Mammary epithelial cell (primary cell): ENCODE measurements at places on chromosomes 5 and 9.
A peak's percentile ranks its signal among the peaks of the same experiment; 100 is the strongest.

DNA sequence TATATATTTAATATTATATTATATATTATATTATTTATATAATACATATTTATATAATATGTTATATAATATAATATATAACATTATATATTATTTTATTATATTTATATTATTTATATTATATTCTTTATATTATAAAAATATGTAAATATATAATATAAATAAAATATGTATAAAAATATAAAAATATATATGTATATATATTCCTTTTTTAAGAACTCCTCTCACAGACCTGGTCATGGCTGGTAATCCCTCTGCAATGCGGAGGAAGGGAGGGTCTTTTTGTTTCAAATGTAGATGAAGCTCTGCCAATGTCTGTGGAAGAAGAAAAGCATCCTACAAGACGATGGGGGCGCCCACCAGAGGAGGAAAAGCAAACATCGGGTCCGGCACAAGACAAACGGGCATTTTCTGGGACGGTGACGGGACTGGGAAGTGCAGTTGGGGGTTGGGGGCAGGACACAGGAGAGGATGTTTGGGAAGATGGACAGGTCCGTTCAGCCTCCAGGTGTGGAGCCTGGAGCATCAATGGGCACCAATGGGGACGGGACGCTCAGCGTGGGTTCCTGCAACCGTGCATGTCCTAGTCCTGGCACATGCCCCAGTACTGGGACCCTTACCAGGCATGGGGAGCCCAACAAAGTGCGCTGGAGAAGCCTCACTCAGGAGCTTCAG lies 194.0 kb downstream of the IRX1 start:
- no peak for DNase-seq

DNA sequence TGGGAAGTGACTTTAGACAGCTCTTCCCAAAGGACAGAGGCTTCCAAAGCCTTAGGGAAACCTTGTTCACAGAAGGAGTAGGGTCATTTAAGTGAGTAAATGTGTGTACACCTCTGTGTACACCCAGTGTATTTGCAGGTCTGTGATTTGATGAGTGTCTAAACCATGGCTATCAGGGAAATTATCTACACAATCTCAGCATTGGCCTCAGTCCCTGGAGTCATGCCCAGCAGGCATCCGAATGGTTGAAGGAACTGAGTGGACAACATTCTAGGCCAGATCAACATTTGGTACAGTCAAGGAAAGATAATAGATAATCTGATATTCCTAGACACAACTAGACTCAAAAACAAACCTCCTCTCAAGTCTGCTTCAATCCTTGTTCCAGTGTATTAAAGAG lies 258.4 kb upstream of the DAPK1 start:
- no peak for DNase-seq

GRCh38 chr5:103260951-103261350 lies 2.4 kb downstream of the MACIR start:
- DNase-seq: no peak

GRCh38 chr9:68668127-68668526 lies 36.9 kb upstream of the PIP5K1B start:
- no peak for DNase-seq

GRCh38 chr5:54551292-54551691 lies 33.7 kb downstream of the SNX18 start:
- no peak for DNase-seq

- DNase-seq: no peak
Measured at GRCh38 chr5:124920909-124921666, 174.6 kb upstream of the ZNF608 start.

DNA sequence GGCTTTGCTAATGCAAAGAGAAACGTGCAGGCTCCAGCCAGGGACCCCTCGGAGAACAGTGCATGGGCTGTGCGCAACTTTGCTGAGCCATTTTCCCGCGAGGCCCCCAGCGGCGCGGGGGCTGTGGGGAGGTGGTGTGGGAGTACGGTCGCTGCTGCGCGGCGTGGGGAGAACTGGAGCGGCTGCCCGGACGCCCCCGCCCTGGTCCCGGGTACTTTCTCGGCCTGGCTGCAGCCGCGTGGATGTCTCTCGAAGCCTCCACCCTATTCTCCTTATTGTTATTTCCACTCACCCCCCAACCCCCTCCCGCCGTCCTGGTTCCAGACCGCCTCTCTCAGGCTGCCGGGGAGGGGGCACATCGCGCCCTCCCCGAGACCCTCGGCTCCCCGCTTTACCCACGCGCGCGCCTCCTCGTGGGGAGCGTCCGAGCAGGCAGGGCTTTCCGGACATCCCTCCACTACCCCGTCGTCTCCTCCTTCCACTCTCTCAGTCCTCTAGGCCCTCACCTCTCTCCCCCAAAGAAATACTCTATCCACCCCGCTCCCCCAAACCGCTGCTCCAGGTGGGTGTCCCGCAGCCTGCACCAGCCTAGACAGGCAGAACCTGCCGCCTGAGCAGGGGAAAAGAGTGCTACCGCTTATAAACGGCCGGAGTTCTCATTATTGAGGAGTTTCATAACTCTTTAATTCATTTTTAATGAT lies 68.6 kb upstream of the TBCA start:
- no peak for DNase-seq

DNA sequence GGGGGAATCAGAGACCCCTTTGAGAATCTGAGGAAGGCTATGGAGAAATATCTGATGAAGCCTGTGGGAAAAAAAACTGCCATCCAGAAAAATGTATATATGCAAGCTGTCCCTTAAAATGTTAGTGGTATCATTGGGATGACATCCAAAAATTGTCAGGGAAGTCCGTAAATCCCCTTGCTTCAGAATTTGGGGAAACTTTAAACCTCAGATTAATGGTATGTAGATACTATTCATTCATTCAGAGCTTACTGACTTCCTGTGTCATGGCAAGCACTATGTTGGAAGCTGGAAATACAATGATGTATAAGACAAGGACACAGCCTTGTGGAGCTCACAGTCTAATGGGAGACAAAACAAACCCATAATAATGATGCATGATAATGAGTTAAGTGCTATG lies 10.9 kb upstream of the MOB3B start:
- DNase-seq: no peak

DNA sequence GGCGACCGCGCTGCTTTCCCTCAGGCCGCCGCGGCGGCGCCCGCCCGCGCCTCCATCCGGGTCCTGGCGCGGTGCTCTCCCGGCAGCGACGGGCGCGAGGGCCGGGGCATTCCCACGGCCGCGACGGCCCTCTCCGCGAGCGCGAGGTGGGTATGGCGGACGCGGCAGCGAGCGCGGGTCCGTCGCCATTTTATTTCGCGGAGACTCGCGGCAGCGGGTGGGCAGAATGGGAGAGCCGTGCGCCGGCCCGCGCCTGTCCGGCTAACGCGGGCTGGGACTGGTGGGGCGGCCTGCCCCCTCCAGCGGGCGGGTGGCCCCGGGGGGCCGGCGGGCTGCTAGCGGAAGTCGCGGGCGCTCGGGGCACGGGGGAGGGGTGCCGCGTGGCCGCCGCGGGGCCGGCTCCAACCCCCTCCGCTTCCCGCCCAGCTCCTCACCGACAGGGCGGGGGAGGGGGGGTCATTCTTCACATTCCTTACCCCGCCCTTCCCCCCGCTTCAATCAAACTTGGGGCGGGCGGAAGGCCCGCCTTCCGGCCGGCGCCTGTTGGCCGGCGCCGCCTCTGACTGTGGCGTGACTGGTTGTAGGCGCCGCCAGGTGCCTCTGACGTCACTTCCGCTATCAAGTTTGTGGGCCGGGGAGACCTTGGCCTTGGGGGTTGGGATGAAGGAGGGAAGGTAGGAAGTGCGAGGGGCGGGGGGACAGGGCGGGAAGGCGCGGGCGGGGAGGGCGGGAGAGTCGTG lies 82.1 kb downstream of the PTPDC1 start:
- DNase-seq: peak; percentile 98

- DNase-seq: no peak
Measured at GRCh38 chr5:54160329-54160728, 150.0 kb downstream of the ARL15 start.

- DNase-seq: peak; percentile 70
Measured at GRCh38 chr9:33193818-33194217, 26.7 kb upstream of the B4GALT1 start.

GRCh38 chr5:114335391-114335790 lies 26.5 kb upstream of the KCNN2 start:
- no peak for DNase-seq

DNA sequence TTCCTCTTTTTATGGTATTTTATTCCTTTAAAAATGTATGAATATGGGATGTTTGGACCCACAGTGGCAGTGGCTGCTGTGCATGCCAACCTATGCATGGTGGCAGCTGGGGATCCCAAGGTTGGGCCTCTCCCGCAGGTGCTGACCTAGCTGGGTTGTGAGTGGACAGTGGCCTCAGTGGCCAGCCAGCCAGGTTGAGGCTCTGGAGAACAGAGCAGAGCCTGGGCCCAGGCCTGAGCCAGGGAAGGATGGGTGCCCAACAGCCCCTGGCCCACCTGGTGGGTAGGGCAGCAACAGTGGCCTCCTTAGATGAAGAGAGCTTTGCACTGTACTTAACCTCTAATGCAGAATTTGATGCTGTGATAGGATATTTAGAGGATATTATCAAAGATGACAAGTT lies 624.8 kb downstream of the CHSY3 start:
- DNase-seq: no peak

DNA sequence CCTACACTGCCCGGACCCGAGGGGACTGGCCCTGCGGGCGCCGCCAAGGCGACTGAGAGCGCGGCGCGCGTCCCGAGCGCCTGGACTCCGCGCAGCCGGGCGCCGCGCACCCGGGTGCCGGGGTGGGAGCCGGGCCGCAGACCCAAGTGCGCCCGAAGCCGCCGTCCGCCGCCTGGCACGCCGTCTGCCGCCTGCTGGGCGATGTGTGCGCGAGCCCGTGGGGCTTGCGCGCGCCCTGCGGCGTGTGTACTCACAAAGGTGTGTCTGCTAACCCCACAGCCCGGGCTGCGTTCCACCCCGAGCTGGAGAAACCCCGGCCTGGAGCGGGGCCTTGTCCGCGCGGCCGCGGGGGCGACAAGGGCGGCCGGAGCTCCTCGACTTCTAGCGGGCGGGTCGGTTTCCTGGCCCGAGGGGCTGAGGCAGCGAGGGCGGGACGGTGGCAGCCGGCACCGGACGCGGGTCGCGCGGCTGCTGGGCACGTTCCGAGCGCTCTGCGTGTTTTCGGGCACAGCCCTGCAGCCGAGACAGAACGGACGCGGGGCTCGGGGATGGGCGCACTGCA lies 1.1 kb upstream of the ZSWIM6 start:
- DNase-seq: peak; percentile 82

GRCh38 chr5:55535199-55535905 lies 588 bp upstream of the PLPP1 start:
- no peak for DNase-seq

- DNase-seq: no peak
Measured at GRCh38 chr5:110879675-110880074, 140.9 kb downstream of the SLC25A46 start.

DNA sequence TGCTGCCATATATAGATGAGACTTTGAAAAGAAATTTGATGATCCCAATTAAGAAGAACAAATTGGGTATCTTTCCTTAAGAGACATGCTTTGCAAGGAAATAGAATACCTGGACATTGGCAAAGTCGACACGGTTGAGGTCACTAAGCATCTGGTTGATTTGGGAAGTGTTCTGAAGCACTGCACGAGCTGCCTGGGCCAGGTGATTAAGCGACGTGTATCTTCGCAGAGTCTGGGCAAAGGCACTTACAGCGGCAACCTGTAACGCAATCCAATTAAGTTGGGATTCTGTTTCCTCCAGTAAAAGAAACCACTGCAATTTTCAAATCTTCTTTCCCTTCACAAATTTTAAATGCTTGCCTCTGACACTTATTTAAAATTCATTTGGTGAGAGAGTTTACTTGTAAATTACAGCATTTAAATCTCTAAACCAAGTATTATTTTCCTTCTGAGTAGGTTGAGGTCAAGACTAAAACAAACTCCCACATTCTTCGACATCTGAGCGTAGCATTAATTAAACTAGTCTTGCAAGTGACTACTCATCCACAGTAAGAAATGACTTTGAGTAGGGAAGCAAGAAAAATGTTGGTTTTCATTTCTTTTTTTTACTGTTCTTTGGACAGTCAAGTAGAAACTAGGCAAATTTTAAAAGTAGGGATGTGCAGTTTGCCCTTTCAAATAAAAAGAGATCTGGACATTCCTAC lies 262.8 kb downstream of the RFX3 start:
- DNase-seq: no peak

DNA sequence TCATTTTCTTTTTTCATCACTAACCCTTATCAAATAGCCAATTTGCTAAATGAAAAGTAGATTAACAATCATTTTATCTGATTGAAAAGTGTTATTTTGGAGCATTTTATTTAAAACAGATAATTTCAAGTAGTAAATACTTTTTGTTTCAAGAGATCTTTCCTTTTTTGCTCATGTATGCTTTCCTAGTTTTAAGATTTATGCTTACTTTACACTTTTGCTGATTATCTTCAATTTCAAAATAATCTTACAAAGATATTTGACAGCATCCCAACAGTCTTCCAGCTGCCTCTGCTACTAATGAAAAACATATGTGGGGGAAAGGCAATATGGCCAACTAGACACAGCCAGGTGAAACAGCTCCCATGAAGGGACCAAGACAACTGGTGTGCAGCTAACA lies 1027.3 kb upstream of the CDH9 start:
- DNase-seq: no peak

DNA sequence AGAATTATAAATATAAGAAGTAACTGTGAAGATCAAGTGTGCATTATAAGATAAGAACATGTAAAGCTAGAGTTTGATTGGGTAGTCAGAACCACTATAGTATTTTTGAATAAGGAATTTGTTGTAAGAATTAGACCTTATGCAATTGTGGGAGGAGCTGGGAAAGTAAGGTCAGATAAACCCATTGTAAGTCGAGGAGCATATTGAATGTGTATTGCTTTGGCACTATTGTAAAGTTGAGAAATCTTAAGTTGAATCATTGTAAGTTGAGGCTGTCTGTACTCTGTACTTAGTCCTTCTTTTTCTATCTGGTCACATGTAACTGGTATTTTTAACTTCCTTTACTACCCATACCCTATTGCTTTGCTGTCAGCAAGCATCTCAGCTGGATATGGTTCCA lies 158.7 kb downstream of the CCDC171 start:
- no peak for DNase-seq

DNA sequence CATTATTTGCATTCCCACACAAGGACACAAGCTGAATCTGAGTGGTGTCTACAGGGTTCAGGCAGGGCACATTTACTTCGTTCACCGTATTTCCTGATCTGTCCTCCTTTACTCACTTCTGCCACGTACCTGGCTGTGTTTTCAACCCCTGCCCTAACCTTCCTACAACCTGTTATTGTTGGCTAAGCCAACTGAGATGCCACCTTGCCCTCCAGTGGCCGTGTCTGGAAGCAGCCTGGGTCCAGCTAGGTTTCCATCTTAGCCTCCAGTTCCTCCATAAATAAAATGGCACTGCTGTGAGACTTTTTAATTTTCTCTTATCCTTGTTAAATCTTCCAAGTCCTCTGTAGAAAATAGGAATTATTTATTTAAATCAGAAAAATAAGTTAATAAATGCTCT lies 64.8 kb downstream of the ATP10B start:
- DNase-seq: peak; percentile 40

DNA sequence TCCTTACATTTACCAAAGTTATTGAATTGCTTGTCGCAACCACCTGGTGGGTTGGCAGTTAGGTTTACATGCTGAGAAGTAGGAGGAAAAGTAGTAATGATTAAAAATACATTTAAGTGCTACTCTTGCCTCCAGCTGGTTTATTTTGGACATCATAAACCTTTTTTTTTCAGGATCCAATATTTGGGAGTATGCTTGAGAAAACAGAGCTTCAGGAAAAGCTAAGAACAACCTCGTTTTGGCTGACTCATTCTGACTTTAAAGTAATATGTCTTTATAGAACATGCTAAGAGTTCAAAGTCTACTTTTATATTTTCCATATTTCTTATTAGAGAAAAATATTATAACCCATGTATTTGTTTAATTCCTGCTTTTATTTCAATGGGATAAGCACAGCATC lies 41.7 kb upstream of the BNC2 start:
- DNase-seq: no peak
